ENCODE measurements at places on chromosomes 7 and 10. TPM values are rescaled to one million over a fixed set of nuclear protein-coding genes. Genes with fewer than 3 reads are reported as not detected.

The CFAP70 gene
- 0.37 TPM for polyA plus RNA-seq

The NAT16 gene
- 0.02 TPM for polyA plus RNA-seq

The HOXA9 gene
- 15.0 TPM for polyA plus RNA-seq

The PLEKHA8 gene
- polyA plus RNA-seq = 4.2 TPM

The FGFR2 gene
- 0.18 TPM for polyA plus RNA-seq

The CDH23 gene
- polyA plus RNA-seq = 0.02 TPM
